Heart right ventricle (tissue), 16 donors: ENCODE measurements at places on chromosomes 7 and 10.

GRCh38 chr7:15046861-15047260 is 144.3 kb upstream of the DGKB start:
- DNase-seq = no peak

- no peak for DNase-seq
Observed at GRCh38 chr7:92763636-92764423, 72.5 kb downstream of the CDK6 start.

DNA sequence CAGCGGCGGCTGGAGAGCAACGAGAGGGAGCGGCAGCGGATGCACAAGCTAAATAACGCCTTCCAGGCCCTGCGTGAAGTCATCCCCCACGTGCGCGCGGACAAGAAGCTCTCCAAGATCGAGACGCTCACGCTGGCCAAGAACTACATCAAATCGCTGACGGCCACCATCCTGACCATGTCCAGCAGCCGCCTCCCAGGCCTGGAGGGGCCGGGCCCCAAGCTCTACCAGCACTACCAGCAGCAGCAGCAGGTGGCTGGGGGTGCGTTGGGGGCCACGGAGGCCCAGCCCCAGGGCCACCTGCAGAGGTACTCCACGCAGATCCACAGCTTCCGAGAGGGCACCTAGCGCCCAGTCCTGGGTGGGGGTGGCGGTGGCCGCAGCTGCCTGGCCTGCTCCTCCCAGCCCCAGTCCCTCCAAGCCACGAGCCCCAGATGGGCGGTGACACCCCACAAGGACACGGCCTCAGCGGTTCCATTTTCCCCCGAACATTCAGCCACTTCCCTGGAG is 1.3 kb downstream of the BHLHA15 start:
- no peak for DNase-seq

DNA sequence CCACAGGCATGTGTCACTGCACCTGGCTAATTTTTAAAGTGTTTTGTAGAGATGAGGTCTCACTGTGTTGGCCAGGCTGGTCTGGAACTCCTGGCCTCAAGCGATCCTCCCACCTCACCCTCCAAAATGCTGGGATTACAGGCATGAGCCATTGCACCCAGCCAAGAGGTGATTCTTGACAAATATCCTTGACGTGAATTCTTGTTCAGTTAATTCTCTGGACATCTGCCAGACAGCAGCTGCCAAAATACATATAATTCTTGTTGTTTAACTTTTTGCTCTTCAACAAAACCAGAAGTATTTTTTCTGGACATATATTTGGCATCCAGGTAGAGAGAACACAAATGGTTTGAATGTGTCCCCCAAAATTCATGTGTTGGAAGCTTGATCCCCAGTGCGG is 3.2 kb downstream of the ACADSB start:
- no peak for DNase-seq

- no peak for DNase-seq
Observed at GRCh38 chr7:51309361-51310130, 7.1 kb downstream of the COBL start.

- no peak for DNase-seq
Observed at GRCh38 chr10:66218289-66218688, 707.5 kb upstream of the LRRTM3 start.

GRCh38 chr7:73730485-73730884 is 8.1 kb downstream of the ABHD11 start:
- DNase-seq = no peak

DNA sequence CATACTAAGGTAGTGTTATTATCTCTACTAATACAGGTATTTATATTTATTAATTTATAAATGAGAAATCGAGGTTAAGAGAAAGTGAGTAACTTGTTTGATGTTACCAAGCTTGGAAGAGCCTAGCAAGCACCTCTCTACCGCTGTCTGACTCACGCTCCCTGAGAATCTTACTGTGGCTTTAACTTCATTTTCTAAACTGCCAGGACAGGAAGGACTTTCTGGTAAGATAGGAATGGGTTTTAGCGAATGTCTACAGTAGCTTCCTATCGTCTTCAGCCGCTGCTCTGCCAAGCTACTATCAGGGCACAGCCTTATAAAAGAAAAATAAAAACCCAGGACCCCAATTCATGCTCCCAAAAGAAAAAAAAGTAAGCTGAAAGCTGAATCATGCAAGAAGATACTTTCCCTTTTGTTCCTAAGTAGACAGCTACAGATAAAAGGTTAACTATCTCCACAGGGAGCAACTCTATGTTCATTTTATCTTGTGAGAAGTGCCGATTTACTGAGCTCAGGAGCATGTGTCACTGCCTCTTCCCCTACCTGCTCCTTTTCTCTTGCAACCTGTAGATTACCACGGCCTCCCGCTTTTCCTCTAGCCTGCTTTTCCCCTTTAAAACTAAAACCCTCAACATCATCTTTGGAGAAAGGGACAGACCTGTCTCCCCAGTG is 60.2 kb downstream of the THNSL1 start:
- DNase-seq = no peak

DNA sequence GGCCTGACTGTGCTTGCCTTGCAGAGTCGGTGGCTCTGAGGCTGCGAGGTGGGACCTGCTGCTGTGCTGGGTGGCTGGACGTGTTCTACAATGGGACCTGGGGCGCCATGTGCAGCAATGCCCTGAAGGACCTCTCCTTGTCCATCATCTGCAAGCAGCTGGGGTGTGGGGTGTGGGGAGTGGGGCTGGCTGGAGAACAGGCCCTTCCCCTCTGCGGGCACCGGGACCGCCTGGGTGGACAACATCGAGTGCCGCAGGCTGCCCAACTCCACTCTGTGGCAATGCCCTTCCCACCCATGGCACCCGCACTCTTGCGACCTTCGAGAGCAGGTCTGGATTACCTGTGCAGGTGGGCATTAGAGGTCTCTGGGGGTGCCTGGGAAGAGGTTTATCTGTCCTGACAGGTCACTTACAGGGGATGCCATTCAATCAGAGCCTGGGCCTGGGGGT is 10.9 kb downstream of the SCART1 start:
- no peak for DNase-seq

DNA sequence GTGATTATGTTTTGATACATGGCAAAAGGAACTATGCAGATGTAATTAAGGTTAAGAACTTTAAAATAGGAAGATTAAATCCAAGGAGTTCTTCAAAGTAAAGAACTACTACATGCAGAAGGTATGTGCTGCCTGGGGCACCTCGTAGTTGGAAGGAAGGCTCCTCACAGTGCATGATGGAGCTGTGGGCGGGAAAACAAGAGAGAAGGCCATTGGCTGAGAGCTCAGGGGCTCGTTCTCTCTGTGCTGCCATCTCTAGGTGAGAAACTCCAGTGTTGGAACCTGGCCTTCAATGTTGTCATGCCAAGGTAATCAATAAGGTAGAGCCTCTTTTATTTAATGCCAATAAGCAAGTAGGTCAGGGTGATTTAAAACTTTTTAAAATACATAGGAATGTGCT is 391.4 kb upstream of the ETV1 start:
- DNase-seq = no peak

- no peak for DNase-seq
Observed at GRCh38 chr7:131895541-131896164, 339.2 kb upstream of the PODXL start.

DNA sequence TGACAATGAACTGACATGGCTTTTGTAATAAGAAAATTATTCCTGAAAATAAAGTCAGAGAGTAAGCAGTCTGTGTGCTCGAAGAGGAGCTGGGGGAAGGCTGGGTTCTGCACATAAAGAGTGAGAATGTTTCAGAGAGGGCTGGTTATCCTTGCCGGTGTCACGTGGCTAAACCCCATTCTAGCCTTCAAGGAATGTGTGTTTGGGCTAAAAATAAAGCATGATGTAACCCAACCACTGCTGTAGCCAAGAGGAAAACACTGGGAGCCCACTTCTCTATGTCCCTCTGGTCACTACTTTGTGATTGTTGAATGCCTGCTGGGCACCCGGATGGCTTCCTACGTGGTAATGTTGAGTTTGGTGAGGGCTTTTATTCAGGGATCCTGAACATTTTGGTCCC is 23.5 kb downstream of the WDFY4 start:
- DNase-seq = peak; percentile 54

- DNase-seq = no peak
Observed at GRCh38 chr7:69906283-69906995, 308.2 kb downstream of the AUTS2 start.

DNA sequence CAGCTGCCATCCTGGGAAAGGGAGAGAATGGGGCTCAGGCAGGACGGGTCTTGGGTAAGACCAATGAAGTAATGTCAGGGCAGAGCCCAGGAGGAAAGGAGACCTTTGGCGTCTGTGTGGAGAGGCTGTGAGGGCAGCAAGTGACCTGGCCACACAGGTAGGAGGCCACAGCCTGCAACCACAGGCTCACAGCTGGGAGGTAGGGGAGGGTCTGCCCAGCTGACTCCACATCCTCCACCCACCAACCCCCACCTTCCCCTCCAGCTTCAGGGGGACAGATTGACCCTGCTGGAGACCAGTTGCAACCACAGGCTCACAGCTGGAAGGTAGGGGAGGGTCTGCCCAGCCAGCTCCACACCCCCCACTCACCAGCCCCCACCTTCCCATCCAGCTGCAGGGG is 262.2 kb upstream of the TCERG1L start:
- no peak for DNase-seq

DNA sequence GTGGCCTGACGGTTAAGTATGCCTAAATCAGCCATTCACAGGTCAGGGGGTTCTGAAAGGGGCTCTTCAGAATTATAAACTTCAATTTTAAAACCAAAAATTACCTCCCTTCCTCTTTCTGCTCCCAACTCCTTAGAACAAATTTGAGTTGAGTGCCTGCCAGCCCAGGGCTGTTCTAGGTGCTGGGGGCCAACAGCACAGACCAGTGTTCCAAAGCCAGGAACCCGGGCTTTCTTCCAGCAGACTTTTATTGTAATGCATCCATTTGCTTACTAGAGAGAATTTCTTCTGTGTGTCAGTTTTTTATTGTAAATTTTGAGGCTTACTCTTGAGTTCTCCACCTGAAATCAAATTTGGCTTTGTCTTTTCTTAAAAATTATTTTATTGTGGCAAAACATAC is 238.5 kb downstream of the CACNB2 start:
- DNase-seq = peak; percentile 25

DNA sequence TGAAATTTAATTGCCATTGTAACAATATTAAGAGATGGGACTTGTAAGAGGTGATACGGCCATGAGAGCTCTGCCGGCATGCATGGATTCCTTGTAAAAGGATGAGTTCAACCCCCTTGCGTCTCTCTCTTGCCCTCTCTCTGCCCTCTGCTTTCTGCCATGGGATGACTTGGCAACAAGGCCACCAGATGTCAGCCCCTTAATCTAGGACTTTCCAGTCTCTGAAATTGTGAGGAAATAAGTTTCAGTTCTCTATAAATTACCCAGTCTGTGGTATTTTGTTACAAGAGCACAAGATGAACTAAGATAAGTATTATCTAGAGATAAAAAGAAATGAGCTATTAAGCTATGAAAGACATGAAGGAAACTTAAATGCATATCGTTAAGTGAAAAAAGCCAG is 145.7 kb upstream of the AHR start:
- no peak for DNase-seq

GRCh38 chr10:132443983-132444876 is 47.2 kb downstream of the PWWP2B start:
- DNase-seq = no peak
